ENCODE measurements at places on chromosomes 4 and X.

GRCh38 chr4:150950657-150951288 is 64.3 kb downstream of the LRBA start:
- no peak for DNase-seq

GRCh38 chr4:133472244-133472643 is 323.1 kb downstream of the PCDH10 start:
- DNase-seq = no peak

- DNase-seq = no peak
These were observed 34.6 kb downstream of the RTL5 start for GRCh38 chrX:72097098-72097497.

- DNase-seq = no peak
These were observed 563.0 kb upstream of the NR3C2 start for GRCh38 chr4:149005191-149005590.

- DNase-seq = no peak
These were observed 6.4 kb upstream of the AP1AR start for GRCh38 chr4:112225157-112225556.

- DNase-seq = no peak
These were observed 52.9 kb upstream of the CXCL8 start for GRCh38 chr4:73687421-73687820.

- no peak for DNase-seq
These were observed 7.0 kb upstream of the FRYL start for GRCh38 chr4:48787056-48787455.

DNA sequence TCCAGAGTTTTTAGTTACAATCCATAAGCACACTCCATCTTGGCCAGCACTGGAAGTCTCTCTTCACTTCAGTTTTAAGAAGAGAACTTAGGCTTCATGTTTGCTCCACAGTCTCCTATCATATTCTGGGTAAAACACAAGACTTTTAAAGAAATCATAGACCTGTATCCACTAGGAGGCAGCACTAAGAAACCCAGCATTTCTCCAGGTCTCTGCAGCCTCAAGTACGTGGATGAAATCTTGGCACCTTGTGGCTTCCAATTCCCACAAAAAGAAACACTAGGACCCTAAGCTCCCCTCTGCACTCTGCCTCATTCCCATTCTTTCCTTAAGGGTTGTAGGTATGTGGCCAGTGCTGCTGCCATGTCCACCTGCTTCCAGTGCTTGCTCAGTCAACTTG is 367.3 kb upstream of the CASK start:
- no peak for DNase-seq

- no peak for DNase-seq
These were observed 29.9 kb downstream of the RBMX start for GRCh38 chrX:136850441-136851175.

GRCh38 chrX:2408856-2409255 is 91.9 kb downstream of the DHRSX start:
- DNase-seq = no peak

DNA sequence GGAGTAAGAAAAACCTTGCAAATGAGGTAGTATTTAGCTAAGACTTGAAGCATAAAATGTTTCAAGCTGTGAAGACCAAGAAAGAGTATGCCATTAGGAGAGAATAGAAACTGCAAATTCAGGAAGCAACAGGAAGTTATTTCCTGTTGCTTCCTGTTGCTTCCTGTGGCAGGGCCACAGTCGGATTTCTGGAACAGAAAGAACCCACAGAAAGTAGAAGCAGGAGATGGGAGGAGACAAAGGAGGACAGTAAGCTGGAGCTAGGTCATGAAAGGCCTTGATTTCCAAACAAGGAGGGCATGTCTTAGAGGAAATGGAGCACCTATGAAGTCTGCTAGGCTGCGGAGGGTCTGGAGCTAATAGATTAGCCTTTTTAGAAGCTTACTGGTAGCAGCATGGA is 17.2 kb downstream of the ASB11 start:
- DNase-seq = no peak

GRCh38 chr4:45910511-45910910 is 213.3 kb downstream of the GABRG1 start:
- no peak for DNase-seq

- no peak for DNase-seq
These were observed 18.5 kb downstream of the ATP5ME start for GRCh38 chr4:655464-656151.

DNA sequence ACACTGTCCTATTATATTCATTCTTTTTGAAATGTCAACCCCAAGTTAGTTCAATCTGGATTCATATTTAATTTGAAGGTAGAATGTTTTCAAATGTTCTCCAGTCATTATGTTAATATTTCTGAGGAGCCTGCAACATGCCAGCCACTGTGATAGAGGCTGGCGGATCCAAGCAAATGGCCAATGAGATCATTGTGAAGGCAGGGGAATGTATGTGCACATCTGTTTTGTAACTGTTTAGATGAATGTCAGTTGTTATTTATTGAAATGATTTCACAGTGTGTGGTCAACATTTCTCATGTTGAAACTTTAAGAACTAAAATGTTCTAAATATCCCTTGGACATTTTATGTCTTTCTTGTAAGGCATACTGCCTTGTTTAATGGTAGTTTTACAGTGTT is 1.6 kb downstream of the CXCL1 start:
- DNase-seq = no peak

- no peak for DNase-seq
These were observed 36.2 kb downstream of the DCX start for GRCh38 chrX:111375747-111376146.

- no peak for DNase-seq
These were observed 1.4 kb downstream of the SPON2 start for GRCh38 chr4:1170976-1171310.

DNA sequence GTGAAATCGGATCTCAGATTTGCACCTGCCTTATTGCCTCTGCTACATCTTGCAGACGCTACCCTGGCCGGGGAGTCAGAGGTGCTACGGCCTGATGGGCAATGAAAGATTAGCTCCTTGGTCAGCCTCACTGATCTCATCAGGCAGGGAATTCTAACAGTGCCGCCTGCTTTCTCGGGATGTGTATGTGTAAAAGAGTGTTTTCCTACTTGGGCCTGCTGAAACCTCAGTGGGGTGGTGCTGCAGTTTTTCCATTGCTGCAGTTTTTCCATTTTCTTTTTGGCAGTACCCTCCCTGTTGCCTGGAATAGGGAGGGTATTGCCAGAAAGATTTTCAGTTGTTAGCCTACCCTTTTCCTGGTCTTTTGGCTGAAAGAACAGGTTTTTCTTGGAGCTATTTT is 117.5 kb downstream of the CDKL5 start:
- DNase-seq = no peak

DNA sequence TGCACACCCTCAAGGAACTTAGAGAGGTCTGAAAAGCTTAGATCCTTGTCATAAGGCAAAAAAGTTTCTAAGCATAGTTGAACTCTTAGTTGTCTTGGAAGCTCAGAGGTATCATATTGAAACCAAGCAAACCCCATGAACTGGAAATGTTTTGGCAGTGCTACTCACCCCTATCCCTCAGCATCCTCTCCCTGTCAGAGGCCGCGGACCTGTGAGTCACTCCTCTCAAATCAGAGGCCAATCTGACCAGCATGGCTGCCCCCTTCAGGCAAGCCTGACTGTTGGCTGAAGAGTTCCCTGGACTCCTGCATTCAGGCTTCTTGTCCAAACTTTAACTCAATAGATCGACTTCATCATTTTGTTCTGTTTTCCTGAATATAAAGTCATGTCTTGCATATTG is 69.4 kb downstream of the KCNIP4 start:
- no peak for DNase-seq

GRCh38 chrX:136910565-136911035 is 30.1 kb upstream of the RBMX start:
- no peak for DNase-seq

- no peak for DNase-seq
These were observed 22.8 kb upstream of the NAT8L start for GRCh38 chr4:2036327-2036726.

DNA sequence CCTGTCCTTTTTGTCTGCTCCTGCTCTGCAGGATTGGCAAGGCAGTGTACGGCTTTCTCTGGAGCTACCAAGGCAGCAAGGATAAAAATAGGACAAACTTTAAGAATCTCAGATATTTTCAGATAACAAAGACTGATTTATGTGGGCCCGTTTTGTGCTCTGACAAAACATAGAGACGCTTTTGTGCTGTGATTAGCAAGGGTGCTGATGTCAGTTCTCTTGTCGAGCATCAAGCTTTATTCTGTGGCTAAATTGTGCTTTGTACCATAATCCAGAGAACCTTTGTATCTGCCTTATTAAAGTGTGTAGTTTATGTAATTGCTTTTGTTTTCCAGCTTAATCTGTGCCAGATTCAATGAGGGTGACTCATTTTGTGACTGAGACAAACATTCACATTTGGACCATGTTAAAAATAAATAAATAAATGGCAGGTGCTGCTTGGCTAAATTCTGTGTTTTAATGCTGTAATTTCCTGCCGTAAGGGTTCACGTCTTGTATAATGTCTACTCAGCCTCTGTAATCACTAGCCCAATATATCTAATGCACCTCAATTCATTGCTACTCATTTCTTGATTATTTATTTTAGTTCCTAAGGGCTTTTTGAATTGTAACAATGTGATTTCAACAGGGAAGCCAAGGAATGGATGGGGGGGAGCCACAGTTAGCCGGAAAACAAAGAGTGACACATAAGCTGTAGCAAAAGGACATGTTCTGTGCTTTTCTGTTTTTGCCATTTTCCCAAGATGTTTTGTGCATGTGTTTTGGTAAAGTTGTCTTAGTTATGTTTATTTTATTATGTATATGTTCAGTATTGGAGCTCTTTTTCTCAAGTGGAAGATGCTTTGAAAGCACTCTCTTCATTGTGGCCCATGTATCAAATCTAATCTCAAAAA is 75.1 kb downstream of the GAB1 start:
- no peak for DNase-seq

DNA sequence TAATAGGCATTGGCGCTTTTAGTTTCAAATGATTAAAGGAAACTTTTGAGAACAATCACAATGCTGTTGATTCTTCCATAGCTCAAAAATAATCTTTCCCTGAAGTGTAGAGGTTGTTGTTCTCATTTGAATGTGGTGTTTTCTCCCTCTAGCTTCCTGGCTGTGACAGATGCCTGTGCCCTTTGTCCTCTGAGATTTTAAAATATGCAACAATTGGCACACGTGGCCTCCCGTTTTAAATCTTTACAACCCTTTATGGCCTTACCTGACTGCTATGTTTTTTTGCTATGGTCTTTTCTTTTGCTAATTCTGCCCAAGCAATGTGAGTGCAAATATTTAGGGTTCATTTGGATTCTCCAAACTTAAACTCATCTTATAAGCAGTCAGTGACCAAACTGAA is 22.9 kb upstream of the CASK start:
- DNase-seq = no peak

- no peak for DNase-seq
These were observed 765 bp downstream of the CFAP97 start for GRCh38 chr4:185202984-185203485.

- no peak for DNase-seq
These were observed 3.8 kb upstream of the ZIC3 start for GRCh38 chrX:137562096-137562495.

DNA sequence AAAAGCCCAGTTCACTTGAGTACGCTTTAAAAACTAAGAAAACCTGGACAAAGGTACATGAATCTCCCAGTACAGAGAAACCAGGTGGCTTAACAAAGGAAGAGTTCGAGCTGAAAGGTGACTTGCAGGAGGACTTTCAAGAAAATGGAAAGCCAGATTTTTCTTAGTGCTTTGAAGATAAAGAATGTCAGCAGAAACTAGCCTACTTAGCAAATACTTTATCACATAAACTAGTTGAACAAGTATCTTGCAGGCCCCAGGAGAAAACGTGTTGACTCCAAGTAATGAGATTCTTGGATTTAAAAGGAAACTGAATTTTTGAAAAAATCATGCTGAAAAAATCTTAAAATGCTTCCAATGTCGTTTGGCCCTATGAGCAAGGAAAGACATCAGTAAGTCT is 26.4 kb downstream of the CDKN2AIP start:
- DNase-seq = no peak

DNA sequence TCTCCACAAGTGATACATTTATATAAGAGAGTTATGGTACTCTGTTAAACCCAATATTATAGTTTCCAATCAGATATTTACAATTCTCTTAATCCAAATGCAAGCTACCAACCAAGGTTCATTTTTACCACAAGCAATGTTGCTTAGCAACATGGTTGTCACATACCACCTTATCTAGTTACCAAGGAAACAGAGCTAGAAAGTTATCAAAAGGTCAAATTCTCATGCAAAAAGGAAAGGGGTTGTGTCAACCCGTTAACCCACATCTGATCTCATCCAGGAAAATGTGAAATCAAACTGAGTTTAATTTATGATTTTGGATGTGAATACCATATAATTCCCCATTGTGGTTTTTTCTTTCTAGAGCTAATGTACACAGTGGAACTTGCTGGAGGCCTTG is 274.1 kb upstream of the MAGEB2 start:
- no peak for DNase-seq

DNA sequence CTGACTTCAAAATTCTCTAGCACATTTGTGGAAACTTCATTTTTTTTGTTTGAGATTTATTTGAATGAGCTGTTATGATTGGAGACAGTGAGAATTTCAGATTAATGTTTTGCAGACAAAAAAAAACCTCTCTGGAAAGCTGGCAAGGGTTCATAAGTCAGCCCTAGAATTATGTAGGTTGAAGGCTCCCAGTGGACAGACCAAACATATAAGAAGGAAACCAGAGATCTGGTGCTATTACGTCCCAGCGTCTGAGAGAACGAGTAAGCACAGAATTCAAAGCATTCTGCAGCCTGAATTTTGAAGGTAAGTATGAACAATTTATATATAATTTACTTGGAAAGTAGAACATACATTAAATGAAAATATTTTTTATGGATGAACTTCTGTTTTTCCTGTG is at the start of gene AGTR2:
AGTR2 (plus strand) TSS at position 234 of the 400 bp plus-strand sequence. CDS start 1,537 bp downstream, outside the sequence.
- DNase-seq = no peak

- DNase-seq = no peak
These were observed 54.5 kb downstream of the CCSER1 start for GRCh38 chr4:90181644-90182043.

- peak; percentile 19 for DNase-seq
These were observed 50.0 kb downstream of the TMA16 start for GRCh38 chr4:163544407-163545038.

GRCh38 chr4:33104273-33104672 is 2384.1 kb downstream of the PCDH7 start:
- no peak for DNase-seq

- DNase-seq = no peak
These were observed 31.1 kb upstream of the HPGDS start for GRCh38 chr4:94373752-94374151.

GRCh38 chr4:2932321-2932950 is 30.8 kb downstream of the NOP14 start:
- DNase-seq = no peak
